ENCODE measurements at places on chromosomes 1 and 21.

GRCh38 chr1:40042341-40042740 lies 1.8 kb downstream of the CAP1 start:
- peak; percentile 41 for DNase-seq

- no peak for DNase-seq
Measured at GRCh38 chr21:45578811-45579381, 36.7 kb upstream of the SLC19A1 start.

GRCh38 chr1:14977338-14977931 lies 176.1 kb upstream of the TMEM51 start:
- no peak for DNase-seq

- DNase-seq = no peak
Measured at GRCh38 chr1:17567582-17567981, 28.1 kb downstream of the ARHGEF10L start.

DNA sequence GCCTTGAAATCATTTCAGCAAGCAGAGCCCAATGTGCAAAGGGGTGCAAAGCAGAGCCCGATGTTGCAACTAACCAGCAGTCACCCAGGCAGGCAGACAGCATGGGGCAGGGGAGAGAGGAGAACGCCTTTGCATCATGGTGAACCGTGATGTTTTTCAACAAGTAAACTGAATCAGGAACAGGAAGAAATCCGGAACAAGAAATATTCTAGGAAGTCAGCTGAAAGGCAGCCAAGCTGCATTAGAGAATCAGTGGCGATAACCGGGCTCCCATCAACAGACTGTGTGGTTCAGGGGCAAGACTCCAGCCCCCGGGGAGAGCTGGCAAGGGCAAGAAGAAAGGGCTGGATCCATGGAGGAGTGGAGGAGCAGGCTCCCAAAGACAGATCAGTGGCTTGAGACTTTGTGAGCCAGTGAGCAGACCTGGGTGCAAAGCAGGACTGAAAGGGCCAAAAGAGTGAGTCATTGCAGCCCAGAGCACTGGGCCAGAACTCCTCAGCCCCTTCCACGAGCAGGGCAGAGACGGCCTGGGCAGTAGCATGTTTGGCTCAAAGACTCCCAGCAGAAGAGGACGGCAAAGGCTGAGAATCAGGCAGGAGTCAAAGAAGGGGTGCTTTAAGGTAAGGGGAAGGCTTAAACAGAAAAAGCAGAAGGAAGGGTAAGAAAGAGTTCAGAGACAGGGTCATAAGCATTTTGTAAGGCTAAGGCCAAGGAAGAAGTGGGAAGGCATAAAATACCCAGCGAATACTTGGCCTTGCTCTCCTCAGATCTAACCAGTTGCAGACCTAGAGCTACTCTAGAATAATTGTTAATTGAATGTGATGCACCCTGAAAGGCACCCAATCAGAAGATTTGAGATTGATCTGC lies 155.0 kb downstream of the SETD4 start:
- DNase-seq = peak; percentile 10

- peak; percentile 65 for DNase-seq
Measured at GRCh38 chr1:23101101-23101827, 67.4 kb downstream of the LUZP1 start.

DNA sequence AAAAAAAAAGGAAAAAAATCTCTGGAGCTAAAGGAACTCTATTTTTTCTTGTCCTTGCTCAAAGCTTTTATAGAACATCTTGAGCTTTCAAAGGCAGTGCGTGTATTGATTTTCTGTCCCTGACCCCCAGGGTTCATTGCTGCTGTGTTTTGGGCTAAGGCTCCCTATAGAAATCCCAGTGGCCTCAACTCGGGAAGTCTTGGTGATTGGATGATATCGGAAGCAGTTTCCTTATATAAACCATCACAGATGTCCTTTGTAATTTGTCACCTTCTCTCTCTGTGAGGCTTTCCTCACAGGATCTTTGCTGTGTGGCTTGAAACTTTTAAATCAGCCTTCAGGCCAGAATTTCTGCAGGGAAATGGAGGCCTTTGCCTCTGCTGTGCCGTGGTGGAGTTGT lies 397.7 kb downstream of the RPS6KC1 start:
- no peak for DNase-seq

DNA sequence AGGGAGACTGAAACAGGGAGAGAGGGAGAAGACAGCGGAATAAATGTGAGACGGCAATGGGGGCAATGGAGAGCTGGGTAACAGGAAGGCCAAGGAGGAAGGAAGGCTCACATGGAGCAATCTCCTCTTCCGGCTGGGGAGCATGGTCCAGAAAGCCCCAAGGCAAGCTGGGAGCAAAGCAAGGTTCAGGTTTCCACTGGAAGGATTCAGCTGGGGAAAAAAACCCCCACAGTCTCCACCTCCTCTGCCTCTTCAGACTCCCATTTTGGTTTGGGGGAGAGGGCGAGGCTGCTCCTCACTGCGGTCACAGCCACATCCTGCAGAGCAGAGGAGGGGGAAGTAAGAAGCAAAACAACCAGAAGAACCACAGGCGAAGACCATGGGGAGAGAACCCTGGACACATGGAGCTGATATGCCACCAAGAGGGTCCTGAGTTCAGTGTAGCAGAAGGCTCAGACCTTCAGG lies 650 bp downstream of the TNFAIP8L2 start:
- no peak for DNase-seq

- no peak for DNase-seq
Measured at GRCh38 chr1:23625459-23625858, 66.1 kb upstream of the RPL11 start.

- DNase-seq = peak; percentile 52
Measured at GRCh38 chr1:16921391-16922185, at the start of gene CROCC. TSS of gene CROCC (plus strand) at chr1:16921931. CDS start at chr1:16922019, 88 bp downstream.

Measured in iris pigment epithelial cell (primary cell).